Erythroblast (primary cell): ENCODE measurements at places on chromosomes 3 and 15.

GRCh38 chr3:67349551-67350174 is 304.7 kb downstream of the SUCLG2 start:
- no peak for DNase-seq

GRCh38 chr3:71309342-71309741 is 274.2 kb downstream of the FOXP1 start:
- DNase-seq, result no peak

- DNase-seq, result no peak
Observed at GRCh38 chr3:163476179-163476578, 1602.1 kb downstream of the SI start.

DNA sequence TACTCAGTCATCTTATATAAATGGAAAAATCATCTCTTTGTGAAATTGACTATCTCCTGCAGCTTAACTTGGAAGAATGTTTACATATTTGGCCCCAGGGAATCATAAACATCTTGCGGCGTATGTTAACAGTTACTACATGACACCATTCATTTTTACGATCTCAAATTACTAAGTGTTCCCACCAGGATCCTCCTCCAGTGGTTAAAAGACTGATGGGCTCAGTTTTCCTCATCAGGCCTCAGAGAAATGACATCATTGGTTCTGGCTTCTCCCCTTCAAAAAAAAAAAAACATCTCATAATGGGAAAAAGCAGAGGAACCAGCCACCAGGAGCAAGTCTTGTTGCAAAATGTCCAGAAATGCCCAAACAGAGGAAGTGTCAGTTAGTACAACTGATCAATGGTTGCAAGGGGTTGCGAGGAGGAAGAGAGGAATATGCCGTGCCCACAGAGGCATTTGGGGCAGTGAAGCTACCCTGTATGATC is 70.5 kb upstream of the LIPC start:
- DNase-seq, result no peak

GRCh38 chr15:49290191-49290590 is 120.1 kb downstream of the GALK2 start:
- DNase-seq, result no peak

DNA sequence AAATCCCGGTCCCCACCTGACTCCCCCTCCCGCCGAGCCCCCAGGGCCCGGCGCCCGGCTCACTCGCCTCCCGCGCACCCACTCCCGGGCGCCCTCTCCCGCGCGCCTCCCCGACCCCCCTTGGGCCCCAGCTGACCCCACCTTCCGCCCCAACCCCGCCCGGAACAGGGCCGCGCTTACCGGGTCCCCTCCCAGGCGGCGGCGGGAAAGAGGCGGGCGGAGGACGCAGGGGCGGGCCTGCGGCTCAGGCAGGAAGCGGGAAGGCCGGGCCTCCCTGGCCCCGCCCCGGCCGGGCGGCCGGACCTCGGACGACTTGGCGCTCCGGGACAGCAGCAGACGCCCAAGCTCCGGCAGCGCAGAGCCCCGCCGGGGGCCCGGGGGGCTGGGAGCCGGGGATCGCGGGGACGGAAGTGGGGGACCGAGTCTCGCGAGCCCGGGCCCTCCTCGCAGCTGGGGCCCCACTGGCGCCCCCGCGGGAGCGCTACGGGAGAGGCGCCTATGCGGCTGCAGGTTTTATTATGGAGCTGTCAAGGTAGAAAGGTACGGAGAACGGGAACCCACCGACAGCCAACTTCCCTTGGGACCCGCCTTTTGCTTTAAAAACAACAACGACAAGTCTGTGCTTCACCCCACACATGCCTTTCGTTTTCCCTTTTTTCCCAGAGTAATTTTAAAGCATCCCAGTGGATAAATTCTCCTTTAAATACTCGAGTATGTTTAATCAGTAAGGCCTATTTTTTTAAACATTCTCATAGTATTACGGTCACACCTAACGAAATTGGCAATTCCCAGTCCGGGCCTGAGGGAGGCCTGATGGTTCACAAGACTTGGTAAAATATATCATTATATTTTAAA is at the start of gene SLC41A3:
TSS of gene SLC41A3 (minus strand) at position 212 of the 855 bp plus-strand sequence. CDS start 15,905 bp downstream, outside the sequence.
- peak; percentile 90 for DNase-seq

GRCh38 chr3:33299395-33300081 is 22.3 kb downstream of the FBXL2 start:
- no peak for DNase-seq

- DNase-seq, result no peak
Observed at GRCh38 chr15:78389322-78389721, 48.7 kb upstream of the IREB2 start.

DNA sequence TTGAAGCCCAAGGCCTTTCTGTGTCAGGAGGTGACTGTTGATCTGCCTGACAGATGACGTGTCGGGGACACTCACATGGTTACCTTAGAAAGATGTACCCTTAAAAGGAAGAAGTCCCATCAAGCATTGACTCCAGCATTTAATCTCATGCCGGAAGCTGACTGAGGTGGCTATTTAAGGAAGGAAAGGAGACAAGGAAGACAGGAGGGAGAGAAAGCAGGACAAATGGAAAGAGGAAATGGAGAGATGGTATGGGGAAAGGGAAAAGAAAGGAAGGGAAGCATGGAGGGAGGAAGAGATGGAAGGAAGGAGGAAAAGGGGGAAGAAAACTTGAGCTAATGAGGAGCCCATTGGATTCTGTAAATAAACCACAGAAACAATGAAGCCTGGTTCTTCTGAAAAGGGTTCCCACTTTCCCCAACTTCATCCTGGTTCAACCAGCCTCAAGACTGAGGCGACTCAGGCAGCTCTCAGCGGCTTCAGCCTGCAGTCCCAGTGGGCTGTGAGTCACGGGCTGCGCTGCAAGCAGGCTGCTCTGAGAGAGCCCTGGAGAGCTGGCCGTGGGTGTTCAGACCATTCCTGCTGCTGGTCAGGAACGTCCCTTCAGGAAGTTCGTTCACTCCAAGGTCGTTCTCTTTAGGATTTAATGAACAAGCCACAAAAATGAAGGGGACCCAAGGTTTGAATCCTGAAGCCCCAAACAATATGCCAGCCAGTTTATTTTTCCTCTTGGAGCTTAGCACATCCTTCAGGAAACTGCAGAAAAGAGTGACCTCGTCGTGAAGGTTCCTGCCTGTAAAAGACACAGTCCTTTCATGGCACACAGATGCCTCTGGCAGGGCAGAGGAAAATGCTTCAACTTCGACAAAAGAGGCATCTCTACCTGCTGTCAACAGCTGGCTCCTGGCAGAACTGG is 69.6 kb upstream of the THBS1 start:
- no peak for DNase-seq

DNA sequence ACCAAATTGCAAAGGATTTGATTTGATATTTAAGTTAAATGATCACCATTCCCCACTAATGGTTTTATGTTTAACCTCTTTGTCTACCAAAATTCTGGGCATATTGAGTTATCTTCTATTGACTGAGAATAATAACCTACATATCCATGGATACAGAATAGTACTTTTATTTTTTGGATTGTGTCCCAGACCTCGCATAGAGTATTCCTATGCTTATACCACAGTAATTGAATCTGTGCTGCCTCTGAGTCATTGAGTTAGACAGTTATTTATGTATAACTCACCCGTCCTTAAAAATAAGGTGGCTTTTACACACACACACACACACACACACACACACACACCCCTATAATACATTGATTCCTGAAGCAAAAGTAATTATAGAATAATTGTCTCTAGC is 690.1 kb upstream of the BCHE start:
- no peak for DNase-seq

GRCh38 chr3:177321819-177322218 is 124.5 kb upstream of the TBL1XR1 start:
- no peak for DNase-seq

DNA sequence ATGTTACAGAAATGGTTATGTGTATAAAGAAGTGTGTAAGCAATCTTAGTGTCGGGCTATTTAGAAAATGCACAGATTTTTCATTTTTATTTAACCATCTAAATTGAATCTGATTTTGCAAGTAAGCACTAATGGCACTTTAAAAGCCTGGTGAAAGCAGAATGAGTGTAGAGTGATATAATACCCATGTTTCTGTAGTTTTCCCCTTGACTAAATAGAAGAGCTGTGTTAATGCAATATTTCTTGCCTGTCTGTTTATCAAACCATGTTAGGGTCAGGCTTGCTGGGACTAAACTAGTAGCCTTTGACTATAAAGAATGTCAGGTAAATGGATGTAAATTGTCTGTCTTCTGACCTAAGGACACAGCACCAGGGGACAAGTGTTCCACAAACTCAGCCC is 714.0 kb downstream of the CADM2 start:
- DNase-seq, result no peak

- peak; percentile 26 for DNase-seq
Observed at GRCh38 chr15:82043796-82044372, 1.9 kb downstream of the MEX3B start.

- no peak for DNase-seq
Observed at GRCh38 chr3:78900426-78900825, 867.4 kb downstream of the ROBO1 start.

GRCh38 chr15:77537006-77537405 is 95.7 kb downstream of the LINGO1 start:
- no peak for DNase-seq

GRCh38 chr15:69288531-69289341 is 10.0 kb upstream of the PAQR5 start:
- no peak for DNase-seq

DNA sequence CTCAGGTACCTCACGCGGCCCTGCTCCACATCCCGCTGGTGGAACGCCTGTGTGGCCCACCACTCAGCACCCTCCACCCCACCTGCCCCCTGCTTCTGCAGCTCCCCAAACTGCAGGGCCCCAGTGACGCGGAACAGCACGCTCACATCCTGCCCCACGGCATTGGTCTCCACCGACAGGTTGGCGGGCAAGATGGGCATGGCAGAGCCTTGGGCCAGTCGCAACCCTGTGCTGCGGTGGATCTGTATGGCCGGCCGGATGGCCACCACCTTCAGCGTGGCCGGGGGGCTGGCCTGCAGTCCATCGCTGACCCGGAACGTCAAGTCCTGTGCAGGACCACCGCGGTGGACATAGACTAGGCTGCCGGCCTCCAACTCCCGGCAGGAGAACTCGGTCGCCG is 23.8 kb downstream of the CSPG4 start:
- DNase-seq, result no peak

- peak; percentile 31 for DNase-seq
Observed at GRCh38 chr3:134527037-134527436, 41.2 kb downstream of the CEP63 start.

DNA sequence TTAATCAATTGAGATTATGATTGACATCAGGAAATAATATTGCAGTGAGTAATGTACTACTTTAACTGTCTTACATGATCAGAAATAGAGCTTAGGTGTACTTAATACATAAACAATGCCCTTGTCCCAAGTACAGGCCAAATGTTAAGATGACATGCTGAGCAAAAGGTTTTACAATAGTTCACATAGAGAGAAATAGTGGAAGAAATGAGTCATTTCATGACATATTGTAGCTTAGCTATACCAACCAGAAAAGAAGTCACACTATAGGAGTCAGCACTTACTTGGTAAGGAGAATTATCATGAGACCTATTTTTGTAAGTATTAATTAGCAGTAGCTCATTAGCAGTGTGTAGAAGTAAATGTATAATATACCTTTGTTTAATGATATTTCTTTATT is 96.4 kb upstream of the NANOGP8 start:
- peak; percentile 12 for DNase-seq

DNA sequence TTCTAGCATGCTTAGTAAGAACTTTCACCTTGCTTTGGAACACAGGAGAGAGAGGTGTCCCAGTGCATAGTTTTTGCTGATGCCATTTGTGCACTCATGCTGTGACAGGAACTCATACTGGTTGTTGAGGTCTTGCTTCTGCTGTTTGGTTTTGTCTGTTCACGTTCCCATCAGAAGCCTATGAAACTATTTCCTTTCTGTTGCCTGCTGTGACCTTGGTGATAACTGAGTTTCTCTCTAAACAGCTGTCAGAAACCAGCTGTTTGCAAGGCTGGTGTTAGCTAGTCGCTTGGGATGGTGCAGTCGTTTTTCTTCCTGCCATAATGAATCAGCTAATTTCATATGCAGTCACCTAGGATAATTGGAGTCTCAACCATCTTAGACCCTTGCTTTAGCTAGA is 724.1 kb downstream of the GRM7 start:
- no peak for DNase-seq

DNA sequence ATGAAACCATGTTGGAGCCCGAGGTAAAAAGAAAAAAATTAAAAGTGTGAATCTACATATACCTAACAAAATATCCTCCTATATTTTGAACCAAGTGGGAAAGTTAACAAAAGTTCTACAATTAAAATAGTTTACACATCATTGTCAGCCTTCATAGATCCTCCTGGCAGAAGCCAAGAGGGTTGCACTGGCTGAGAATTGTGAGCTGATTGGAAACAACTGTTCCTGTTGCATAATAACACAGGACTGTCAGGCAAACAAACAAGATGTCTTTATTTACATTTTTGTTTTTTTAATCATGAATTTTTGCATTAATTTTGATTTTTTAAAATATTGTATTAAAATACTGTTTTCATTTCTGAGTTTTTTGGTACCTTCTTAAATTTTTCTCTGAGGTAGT is 215.2 kb upstream of the MME start:
- no peak for DNase-seq

GRCh38 chr3:37902674-37903073 is 41.0 kb downstream of the CTDSPL start:
- no peak for DNase-seq

- no peak for DNase-seq
Observed at GRCh38 chr15:28936081-28936480, 50.3 kb downstream of the APBA2 start.

DNA sequence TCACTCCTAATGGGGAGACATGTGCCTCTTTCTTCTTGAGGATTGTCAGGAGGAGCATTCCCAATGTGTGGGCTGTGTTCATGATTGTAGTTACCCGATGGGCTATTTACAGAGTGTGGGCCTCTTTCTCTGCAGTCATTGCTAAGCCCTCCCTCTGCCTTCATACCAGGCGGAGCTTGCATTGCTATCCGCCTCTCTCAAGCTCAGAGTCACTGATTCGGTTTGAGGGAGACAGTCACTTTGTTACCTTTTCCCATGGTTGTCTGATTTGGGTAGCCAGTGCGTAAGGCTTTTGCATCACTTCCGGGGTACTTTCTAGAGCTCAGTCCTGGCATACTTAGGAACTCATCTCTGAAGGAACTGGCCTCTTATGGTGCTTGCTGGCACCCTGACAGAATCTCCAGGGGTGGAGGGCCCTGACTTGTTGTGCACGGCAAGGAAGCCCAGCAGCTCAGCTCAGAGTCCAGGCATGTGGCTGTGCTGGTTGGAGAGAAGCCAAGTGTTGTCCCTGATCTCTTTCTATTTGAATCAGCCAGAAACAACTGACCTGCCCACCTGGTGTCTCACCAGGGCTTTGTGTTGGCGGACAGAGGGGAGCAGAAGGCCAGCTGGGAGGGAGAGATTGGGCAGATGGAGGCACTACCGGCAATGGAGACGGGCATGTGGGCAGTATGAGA is 79.8 kb downstream of the EPHB1 start:
- no peak for DNase-seq

DNA sequence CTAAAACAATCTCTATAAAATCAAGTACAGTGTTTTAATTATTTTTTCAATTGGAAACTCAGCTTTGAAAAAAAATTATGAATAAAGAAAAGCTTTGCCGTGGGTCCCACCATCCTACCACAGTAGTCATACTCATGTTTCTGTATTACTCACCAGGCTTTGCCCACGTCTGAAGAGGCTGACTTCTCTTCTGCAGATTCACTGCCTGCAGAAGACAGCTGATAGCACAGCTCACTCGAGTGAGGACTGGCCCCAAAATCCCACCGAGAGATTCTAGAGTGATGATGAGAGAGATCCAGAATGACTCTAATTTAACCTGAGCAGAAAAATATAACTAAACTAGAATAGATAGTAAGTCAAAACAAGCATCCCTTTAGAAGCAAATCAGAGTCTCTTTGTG is 11.9 kb downstream of the C2CD4B start:
- DNase-seq, result no peak

GRCh38 chr3:184132945-184133344 is 2.2 kb upstream of the EIF2B5 start:
- no peak for DNase-seq

GRCh38 chr3:157226173-157226847 is 66.4 kb upstream of the CCNL1 start:
- no peak for DNase-seq
